ENCODE measurements at places on chromosomes 13 and 19. TPM values are rescaled to one million over a fixed set of nuclear protein-coding genes. Genes with fewer than 3 reads are reported as not detected.

The KLK15 gene
- total RNA-seq, result not detected

The CEACAM20 gene
- total RNA-seq, result not detected

The GRIK5 gene
- total RNA-seq, result 42.9 TPM

- no peaks in the 10 kb centered on the region for H3K36me3 ChIP-seq
- H3K27me3 ChIP-seq, result no peaks in the 10 kb centered on the region
- no peak overlapping the region for H3K4me3 ChIP-seq
- H3K4me1 ChIP-seq, result no peaks in the 10 kb centered on the region
- H3K27ac ChIP-seq, result no peak overlapping the region
Measured at GRCh38 chr19:4676955-4677731, 7.0 kb upstream of the MYDGF start.

- no peak overlapping the region for H3K4me3 ChIP-seq
- H3K36me3 ChIP-seq, result no peaks in the 10 kb centered on the region
- H3K27ac ChIP-seq, result no peak overlapping the region
- H3K27me3 ChIP-seq, result no peaks in the 10 kb centered on the region
- no peaks in the 10 kb centered on the region for H3K4me1 ChIP-seq
Measured at GRCh38 chr13:70034286-70034685, 73.3 kb upstream of the ATXN8OS start.

DNA sequence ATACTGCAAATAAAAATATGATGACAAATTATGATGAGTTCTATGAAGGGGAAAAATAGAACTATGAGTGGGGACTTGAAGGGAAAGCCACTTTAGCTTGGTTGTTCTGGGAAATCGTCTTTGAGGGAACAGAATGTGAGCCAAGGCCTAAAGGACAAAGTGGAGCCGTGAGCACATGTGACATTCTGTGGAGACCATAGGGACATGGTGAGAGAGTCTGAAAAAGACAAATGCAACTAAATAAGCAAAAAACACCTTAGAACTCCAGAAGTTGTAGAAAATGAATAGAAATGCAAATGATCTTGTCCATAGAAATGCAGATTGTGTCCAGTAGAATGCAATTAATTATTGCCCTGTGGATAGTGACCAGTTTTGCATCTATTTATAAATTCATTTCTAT, 86.8 kb upstream of the ANKRD10 start:
- DNase-seq, result no peak
- H3K27ac ChIP-seq, result no peak overlapping the region
- H3K4me3 ChIP-seq, result no peak overlapping the region

DNA sequence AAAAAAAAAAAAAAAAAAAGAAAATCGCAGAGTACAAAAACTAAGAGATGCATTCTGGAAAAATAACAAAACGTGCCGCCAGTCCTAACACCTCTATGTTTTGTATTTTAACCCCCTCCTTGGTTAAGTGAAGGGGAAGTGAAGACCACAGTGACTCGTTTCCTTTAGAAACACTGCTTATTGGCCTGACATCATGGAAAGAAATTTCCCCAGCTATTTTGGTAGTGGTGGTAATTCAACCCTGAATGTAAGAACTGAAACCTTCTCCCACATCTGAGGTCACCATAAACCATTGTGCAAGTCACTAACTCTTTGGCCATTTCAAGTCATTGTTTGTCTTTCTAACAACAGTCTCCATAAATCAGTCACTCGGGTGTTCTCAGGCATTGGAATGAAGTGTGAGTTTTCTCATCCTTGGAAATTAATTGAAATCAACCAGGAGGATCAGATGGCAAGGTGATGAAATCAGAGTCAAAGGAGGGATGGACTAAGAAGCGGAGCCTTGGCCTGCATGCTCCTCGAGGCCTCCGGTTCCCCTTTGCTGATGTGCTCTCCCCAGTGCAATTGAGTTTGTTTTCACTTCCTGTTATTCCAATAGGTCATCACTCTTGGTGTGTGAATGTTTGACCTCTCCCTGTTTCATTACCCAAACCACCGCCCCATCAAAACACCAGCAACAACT, 443.9 kb downstream of the FGF9 start:
- no peak for DNase-seq
- H3K36me3 ChIP-seq, result no peaks in the 10 kb centered on the region
- H3K27ac ChIP-seq, result no peak overlapping the region
- H3K4me3 ChIP-seq, result no peak overlapping the region
- H3K27me3 ChIP-seq, result no peaks in the 10 kb centered on the region
- H3K4me1 ChIP-seq, result no peaks in the 10 kb centered on the region
